Stimulated activated CD4-positive, alpha-beta T cell treated with anti-CD3 and anti-CD28 coated beads, Interleukin-15, amount 100 ng/mL, for 1 hour (primary cell): ENCODE measurements at places on chromosomes 12 and 14.

GRCh38 chr14:22570132-22570949 is 18.7 kb downstream of the DAD1 start:
- DNase-seq = peak; percentile 77

GRCh38 chr12:124352839-124353238 is 57.9 kb downstream of the RFLNA start:
- DNase-seq = no peak

- DNase-seq = no peak
These were observed 41.3 kb downstream of the ELK3 start for GRCh38 chr12:96235484-96235826.

GRCh38 chr12:116882742-116883141 is 1.5 kb upstream of the HRK start:
- no peak for DNase-seq

DNA sequence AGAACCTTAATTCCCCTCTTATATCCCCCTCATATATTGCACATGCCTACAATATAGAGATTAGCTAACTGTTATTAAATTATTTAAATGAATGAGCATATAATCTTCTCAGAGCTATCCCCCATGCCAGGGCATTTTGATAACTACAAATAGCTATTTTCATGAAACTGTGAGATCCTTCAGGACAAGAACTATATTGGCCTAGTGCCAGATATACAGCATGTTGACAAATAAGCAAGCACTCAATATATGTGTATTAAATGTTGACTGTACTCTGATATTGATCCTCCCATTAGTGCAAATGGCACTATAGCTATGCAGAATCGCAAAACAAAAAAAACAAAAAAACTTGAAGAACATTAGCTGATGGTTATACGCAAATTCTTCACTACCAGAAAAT is 134.1 kb upstream of the OTX2 start:
- DNase-seq = no peak

DNA sequence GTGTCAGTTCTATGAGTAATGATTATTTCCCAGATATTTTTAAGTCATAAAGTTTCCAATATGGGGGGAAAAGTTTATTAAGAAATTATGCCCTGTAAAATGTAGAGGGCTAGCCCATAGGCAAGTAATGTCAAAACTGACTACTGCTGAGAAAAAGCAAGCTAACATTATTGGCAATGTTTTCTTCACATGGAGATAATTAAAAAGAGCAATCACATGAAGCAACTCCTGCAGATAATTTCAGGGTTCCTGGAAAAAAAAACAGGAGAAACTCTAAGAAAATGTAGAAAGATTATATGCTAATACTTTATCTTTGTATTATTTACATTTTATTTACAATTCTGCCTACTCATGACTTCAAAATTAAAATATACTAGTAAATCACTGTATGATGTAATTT is 39.8 kb downstream of the PPP1R12A start:
- no peak for DNase-seq

GRCh38 chr14:74932401-74932901 is 9.4 kb upstream of the RPS6KL1 start:
- DNase-seq = no peak

DNA sequence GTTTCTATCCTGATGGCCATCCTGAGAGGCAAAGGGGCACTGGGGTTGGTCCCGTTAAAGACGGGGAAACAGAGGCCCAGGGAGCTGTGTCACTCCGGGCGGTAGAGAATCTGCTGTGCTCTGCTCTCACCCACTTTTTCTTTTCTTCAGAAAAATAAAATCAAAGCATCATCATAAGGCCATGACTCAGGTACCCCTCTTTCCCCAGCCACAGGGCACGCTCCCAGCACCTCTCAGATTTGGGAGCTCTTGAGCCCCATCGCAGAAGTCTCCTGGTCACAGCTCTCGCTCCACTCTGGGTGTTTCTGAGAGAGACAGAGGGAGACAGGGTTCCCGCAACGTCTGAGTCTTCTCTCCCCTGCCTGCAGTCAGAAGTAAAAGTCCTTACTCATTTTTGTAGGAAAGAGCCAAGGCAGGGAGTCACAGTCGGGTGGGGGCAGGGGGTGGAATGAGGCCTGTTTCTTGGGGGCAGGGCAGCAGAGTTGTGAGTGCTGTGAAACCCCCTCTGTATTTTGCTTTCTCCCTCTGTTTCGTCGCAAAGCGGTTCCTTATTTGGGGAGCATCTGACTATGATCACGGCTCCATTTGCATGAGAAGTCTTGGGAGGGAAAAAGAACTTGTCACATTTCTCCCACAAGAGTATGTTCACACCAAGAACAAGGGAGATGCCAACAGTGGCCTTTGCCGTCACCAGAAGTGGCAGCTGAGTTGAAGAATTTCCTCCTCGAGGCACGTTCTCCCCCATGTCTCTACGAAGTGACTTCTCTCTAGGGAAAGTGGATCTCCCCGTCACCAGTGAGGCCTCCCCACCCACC is 139.0 kb downstream of the BCL11B start:
- DNase-seq = no peak

GRCh38 chr12:89493670-89494302 is 30.8 kb downstream of the GALNT4 start:
- no peak for DNase-seq

- DNase-seq = no peak
These were observed 24.9 kb downstream of the NAV3 start for GRCh38 chr12:77855548-77855947.

DNA sequence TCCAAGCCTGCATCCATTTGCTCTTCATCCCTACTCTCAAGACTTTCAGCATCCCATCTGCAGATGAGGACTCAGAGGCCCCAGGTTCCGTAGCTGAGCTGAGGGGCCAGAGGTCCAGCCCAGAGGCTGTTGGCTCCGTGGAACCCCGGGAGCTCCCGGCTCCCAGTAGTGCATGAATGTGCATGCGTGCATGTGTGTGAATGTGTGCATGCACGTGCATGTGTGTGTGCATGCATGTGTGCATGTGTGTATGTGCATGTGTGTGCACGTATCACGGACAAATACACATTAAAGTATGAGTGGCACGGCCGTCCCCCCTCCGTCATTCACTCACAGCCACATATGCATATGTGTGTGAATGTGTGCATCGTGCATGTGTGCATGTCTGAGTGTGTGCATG is 149.9 kb downstream of the KIF26A start:
- DNase-seq = no peak

DNA sequence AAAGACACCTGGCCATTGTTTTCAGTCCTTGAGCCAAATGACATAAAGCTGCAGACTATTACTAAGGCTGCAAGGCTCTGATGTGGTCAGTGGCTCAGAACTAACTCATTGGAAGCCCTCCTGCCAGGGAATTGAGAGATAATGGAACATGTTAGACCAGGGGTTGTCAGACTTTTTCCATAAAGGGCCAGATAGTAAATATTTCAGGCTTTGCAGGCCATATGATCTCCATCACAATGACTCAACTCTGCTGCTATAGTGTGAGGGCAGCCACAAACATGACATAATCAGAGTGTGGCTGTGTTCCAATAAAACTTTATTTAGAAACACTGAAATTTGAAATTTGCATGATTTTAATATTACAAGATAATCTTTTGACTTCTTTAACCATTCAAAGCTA is 140.3 kb downstream of the TMEM30B start:
- DNase-seq = no peak

DNA sequence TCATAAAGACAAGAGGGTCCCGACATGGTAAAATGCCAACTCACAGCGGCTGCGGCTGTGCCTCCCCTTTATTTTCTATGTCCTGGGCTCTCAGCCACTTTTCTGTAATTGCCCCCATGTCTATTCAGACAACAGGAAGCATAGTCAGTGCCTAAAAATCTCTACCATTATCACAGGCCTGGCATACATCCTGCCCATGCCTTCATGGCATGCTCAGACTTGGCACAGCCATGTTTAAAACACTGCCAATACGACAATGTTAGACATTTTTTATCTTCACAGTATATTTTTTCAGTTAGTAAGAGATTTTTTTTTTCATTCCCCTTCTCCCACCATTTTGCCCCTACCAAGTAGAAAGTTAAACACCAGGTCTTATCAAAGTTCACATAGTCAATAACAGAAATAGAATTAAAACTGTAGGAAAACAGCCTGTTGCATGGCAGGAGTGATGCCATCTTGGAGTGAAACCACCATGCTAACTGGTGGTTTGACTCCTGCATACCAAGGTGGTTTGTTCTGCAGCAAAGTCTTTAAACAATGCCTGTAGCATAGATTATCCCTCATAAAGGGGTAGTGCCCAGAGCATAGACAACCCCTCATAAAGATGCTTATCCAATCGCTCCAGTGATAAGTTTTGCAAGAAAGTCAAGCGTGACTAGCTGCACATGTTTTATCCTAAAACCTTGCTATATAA is 18.9 kb upstream of the CERS5 start:
- DNase-seq = no peak

- DNase-seq = no peak
These were observed 248.7 kb downstream of the SPTSSA start for GRCh38 chr14:34213332-34213731.

- no peak for DNase-seq
These were observed 134.1 kb downstream of the PPM1H start for GRCh38 chr12:62800707-62801400.

- no peak for DNase-seq
These were observed 76.5 kb upstream of the CLMN start for GRCh38 chr14:95396221-95396620.

GRCh38 chr14:32259368-32260013 is 56.4 kb upstream of the RNU6-8 start:
- DNase-seq = no peak

DNA sequence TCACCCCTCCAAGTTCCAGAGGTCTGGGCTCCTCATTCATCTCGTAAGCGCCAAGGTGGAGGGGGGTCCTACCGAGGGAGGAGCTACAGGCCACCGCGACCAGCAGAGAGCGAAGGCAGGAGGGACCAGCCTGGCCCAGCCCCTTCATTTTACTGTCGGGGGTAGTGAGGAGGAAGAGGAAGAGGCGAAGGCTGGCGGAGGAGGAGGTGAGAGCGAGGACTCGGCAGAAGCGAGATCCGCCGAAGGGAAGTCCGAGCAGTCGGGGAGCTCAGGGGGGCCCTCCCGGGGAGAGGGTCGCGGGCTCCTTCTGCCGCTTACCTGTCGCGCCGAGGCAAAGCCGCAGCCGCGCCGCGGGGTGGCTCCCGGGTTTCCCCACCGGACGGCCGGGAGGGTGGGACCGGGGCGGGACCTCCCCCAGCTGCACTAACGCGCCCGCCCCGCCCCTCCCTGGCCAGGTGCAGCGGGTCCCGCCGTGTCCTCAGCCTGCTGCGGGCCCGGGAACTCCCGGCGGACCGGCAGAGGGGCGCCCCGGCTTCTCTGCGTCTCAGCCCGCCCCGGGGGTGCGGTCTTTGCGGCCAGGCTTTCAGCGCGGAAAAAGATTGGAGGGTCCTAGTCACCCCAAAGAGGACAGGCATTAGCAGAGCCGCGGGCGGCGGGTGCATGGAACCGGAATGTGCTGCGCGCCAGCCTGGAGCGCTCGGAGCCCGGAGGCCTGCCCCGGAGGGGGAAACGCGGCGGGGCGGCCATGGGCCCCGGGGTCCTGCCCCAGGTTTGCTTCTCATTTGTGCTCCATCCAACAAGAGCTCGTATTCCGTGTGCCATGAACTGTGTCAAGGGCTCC is at the start of gene GALNT6:
Gene GALNT6, minus strand, starts transcription at position 124 of the 841 bp plus-strand sequence. CDS start 11,625 bp downstream, outside the sequence.
- peak; percentile 66 for DNase-seq
